Activated CD8-positive, alpha-beta T cell treated with anti-CD3 and anti-CD28 coated beads for 36 hours (primary cell): ENCODE measurements at places on chromosomes 5 and 9. TPM values are rescaled to one million over a fixed set of nuclear protein-coding genes. Genes with fewer than 3 reads are reported as not detected.
A peak's percentile ranks its signal among the peaks of the same experiment; 100 is the strongest.

The C6 gene
- not detected for total RNA-seq

DNA sequence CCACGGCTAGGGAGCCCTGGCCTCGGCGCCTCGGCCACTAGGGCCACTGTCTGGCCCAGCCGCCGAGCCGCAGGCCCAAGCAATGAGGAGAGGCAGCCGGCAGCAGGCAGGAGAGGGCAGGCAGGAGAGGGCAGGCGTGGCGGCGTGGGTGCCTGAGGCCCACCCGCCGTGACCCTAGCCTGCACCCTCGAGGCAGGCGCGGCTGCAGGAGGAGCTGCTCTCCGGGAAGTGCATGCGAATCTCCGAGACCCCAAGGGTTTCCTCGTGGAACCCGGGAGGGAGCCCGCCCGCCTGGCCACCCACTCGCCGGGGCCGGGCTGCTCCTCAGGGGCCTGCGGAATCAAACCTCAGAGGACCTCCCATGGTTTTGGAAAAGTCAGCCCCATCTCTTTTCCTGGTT is 9.3 kb downstream of the GRIN1 start:
- no peak overlapping the region for H3K27ac ChIP-seq
- H3K4me1 ChIP-seq = peaks cover 6% of the 10 kb centered on the region
- H3K27me3 ChIP-seq = peaks cover 9% of the 10 kb centered on the region
- H3K36me3 ChIP-seq = no peaks in the 10 kb centered on the region
- no peak overlapping the region for H3K4me3 ChIP-seq

The CCNJL gene
- not detected for total RNA-seq

DNA sequence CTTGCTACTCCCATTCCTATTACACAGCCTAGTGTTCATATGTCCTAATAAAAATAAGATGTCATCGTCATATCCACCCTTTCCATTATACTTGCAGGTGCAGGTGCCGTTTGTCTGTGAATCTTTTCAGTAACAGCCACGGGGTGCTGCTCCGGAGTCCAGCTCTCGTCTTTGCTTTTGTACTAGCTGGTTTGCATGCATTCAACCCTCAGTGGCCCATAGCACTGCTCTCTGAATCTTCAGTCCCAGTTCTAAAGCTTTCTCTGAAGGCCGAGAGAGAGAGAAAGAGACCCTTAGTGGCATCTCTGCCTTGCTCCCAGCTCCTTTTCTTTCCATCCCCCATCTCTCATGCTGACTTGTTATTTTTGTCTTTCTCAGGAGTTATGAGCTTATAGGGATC is 468.5 kb downstream of the TMEM232 start:
- no peak for DNase-seq
- H3K4me1 ChIP-seq = no peaks in the 10 kb centered on the region
- H3K4me3 ChIP-seq = no peak overlapping the region
- no peaks in the 10 kb centered on the region for H3K36me3 ChIP-seq
- no peak overlapping the region for H3K27ac ChIP-seq

- no peaks in the 10 kb centered on the region for H3K36me3 ChIP-seq
- H3K27ac ChIP-seq = no peak overlapping the region
These were observed 1.0 kb downstream of the TRPC7 start for GRCh38 chr5:136364307-136364706.

- H3K4me3 ChIP-seq = no peak overlapping the region
- H3K4me1 ChIP-seq = no peaks in the 10 kb centered on the region
- DNase-seq = no peak
- no peaks in the 10 kb centered on the region for H3K36me3 ChIP-seq
These were observed 18.5 kb downstream of the TNPO1 start for GRCh38 chr5:72834924-72835323.

GRCh38 chr9:15355669-15356068 is 48.7 kb upstream of the TTC39B start:
- DNase-seq = no peak
- no peak overlapping the region for H3K4me3 ChIP-seq
- H3K27ac ChIP-seq = no peak overlapping the region
- H3K4me1 ChIP-seq = peaks cover 14% of the 10 kb centered on the region

The PSMD5 gene
- 52.3 TPM for total RNA-seq

DNA sequence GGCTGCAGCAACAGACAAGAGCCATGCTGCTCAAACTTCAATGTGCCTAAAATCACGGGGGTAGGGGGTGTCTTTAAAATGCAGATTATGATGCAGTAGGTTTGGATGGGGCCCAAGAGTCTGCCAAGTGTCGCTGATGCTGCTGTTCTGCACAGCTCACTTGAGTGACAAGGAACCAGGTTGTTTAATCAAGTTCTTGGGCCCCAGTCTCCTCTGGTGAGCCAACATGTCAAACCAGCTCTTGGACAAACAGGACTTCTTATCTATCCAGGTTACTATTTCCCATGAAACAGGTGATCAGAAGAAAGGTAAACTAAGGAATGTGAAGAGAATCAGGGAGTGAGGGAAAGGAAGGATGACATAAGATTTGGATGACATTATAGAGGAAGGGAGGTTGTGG is 78.0 kb downstream of the APBA1 start:
- no peak for DNase-seq
- no peak overlapping the region for H3K27ac ChIP-seq
- H3K4me3 ChIP-seq = no peak overlapping the region
- H3K27me3 ChIP-seq = peaks cover 2% of the 10 kb centered on the region

The ITGA1 gene
- total RNA-seq = 6.0 TPM

The PKD2L2 gene
- total RNA-seq = not detected

The ZFP2 gene
- 0.69 TPM for total RNA-seq

- peaks cover 5% of the 10 kb centered on the region for H3K4me1 ChIP-seq
- peaks cover 2% of the 10 kb centered on the region for H3K27me3 ChIP-seq
- no peak overlapping the region for H3K27ac ChIP-seq
- no peaks in the 10 kb centered on the region for H3K36me3 ChIP-seq
- no peak for DNase-seq
These were observed 5.9 kb upstream of the GADD45G start for GRCh38 chr9:89598926-89599325.

DNA sequence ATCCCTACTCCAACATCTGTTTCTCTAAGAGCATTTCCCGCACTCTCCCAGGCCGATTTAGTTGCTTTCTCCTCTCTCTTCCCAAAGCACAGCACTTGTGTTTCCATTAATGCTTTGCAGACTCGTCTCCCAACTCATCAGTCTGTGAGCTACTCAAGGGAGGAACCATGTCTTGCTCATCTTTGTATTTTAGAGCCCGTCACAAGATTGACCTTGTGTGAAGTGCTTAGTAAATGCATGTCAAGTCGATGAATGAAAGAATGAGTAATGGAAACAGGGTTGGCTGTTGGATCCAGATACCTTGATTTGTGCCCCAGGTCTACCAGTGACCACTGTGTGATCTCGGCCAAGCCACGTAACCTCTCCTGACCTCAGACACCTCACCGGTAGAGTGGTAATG is 99.3 kb downstream of the KLF4 start:
- H3K36me3 ChIP-seq = no peaks in the 10 kb centered on the region
- no peak overlapping the region for H3K27ac ChIP-seq
- no peaks in the 10 kb centered on the region for H3K4me1 ChIP-seq
- no peak overlapping the region for H3K4me3 ChIP-seq
- peaks cover 6% of the 10 kb centered on the region for H3K27me3 ChIP-seq

GRCh38 chr5:36985387-36985786 is 108.8 kb downstream of the NIPBL start:
- no peak overlapping the region for H3K27ac ChIP-seq
- peaks cover 20% of the 10 kb centered on the region for H3K36me3 ChIP-seq
- no peak for DNase-seq
- H3K4me1 ChIP-seq = peaks cover 42% of the 10 kb centered on the region
- H3K4me3 ChIP-seq = no peak overlapping the region

DNA sequence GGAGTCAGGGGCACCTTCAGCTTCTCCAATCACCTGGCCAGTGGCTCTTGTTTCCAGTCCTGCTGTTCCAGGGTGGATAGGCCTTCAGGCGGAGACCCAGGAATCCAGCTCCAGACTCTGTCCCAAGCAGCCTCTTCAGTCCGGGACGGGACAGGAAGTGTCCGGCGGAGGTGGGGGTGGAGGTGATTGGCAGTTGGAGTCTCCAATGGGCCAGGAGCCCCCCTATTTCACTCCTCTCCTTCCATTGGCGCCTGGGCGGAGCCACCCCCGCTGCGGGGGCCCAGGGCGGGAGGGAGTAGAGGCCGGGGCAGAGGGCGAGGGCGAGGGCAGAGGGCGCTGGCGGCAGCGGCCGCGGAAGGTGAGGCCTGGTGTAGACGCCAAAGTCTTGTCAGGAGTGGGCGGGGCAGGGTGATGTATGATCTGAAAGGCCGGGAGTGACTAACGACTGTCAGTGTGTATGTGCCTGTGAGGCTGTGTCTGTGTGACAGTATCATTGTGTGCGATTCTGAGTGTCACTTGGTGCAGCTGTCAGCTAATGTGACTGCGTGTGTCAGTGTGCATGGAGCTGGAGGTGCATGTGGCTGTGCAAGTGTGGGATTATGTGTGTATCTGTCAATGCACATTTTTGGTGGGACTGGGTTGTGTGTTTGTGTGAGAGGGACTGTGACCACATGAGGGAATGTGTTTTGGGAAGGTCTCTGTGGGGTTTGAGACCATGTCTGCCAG is at the start of gene IL11RA:
IL11RA (plus strand) TSS at position 310 of the 726 bp plus-strand sequence. CDS start 3,033 bp downstream, outside the sequence.
- DNase-seq = peak; percentile 79
- H3K27ac ChIP-seq = peak within 1 kb of the TSS; percentile 70
- H3K4me1 ChIP-seq = peaks cover 28% of the 10 kb centered on the region
- no peaks in the 10 kb centered on the region for H3K27me3 ChIP-seq
- no peak within 1 kb of the TSS for H3K4me3 ChIP-seq
- peaks cover 28% of the 10 kb centered on the region for H3K36me3 ChIP-seq

The JAK2 gene
- 28.4 TPM for total RNA-seq

- H3K4me3 ChIP-seq = no peak overlapping the region
- no peaks in the 10 kb centered on the region for H3K4me1 ChIP-seq
- H3K27me3 ChIP-seq = no peaks in the 10 kb centered on the region
- no peaks in the 10 kb centered on the region for H3K36me3 ChIP-seq
- no peak overlapping the region for H3K27ac ChIP-seq
- DNase-seq = no peak
These were observed 204.1 kb downstream of the CDH12 start for GRCh38 chr5:22649074-22649473.

GRCh38 chr5:154110716-154111115 is 71.9 kb downstream of the MFAP3 start:
- H3K27ac ChIP-seq = no peak overlapping the region
- peaks cover 6% of the 10 kb centered on the region for H3K27me3 ChIP-seq
- H3K4me3 ChIP-seq = no peak overlapping the region
- H3K4me1 ChIP-seq = peaks cover 5% of the 10 kb centered on the region

DNA sequence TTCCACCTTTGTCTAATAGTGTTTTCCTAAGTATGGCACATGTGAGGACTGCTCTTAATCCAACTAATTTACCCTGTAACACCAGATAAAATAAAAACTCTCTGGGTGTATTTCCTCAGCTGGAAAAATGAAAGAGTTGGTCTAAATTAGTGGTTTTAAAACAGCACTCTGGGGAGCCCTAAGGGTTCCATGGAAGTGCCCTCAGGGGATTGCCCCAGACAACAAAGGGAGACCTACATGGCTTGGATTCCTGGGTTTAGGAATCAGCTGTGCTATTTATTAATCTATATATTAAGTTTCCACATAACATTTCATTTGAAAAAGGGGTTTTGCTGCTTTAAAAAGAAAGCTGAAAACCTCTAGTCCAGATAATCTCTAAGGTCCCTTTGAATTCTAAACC is 20.2 kb downstream of the ADAMTS6 start:
- H3K4me3 ChIP-seq = no peak overlapping the region
- no peaks in the 10 kb centered on the region for H3K4me1 ChIP-seq
- no peak for DNase-seq
- H3K36me3 ChIP-seq = no peaks in the 10 kb centered on the region
- H3K27me3 ChIP-seq = no peaks in the 10 kb centered on the region

DNA sequence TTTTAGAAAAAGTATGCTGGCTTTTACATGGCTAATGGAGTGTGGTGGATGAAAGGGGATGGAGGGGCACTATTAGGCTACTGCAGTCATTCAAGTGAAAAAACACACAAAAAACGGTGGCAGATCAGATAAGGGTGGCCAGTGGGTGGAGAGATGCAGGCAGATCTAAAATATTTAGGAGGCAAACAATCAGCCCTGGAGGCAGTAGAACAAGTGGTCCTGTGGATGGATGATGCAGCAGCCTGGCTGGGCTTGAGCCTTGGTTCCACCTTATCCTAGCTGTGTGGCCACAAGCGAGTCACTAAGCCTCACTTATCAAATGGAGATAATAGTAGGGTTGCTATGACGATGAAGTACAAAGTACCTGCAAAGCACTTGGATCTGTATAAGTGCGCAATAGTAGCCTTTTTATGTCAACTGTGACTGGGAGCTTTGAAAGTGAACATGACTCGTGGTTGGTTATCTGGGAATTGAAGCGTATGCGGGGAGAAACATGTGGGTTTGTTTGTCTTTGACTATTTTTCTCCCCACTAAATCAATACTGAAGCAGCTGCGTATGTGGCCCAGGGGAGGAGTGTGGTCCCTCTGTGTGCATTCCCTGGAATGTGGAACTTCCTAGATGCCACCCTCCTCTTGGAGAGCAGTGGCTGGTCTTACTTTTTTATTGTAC is 20.2 kb downstream of the NSG2 start:
- peaks cover 27% of the 10 kb centered on the region for H3K27me3 ChIP-seq
- no peak for DNase-seq
- no peaks in the 10 kb centered on the region for H3K36me3 ChIP-seq
- H3K4me1 ChIP-seq = no peaks in the 10 kb centered on the region
- H3K27ac ChIP-seq = no peak overlapping the region

The C5orf52 gene
- not detected for total RNA-seq

DNA sequence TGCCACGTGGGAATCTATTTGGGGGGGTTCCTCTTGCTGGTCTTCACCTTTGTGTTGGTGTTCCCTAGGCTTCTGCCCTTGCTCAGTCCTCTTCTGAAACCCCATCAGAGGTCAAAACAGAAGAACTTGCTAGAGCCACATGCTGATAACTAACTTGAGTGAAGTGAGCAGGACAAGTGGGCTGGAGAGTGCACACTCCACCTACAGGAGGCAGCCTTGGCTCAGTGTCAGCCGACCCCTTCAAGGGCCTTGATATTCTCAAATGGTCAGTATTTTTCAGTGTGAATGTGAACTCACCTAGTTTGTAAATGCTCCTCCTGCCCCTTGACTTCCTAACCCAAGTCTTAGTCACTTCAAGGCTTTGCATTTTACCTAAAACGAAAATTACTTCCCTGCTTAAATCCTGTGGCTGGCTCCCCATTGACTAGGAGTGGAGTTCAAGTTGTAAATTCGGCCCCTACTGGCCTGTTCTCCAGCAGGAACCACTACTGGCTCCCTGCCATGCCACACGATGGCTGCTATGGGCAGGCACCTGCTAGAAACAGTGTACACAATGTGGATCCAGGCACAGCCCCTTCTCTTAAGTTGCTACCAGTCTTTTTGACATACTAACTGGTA is 3.6 kb upstream of the SLC1A3 start:
- no peak overlapping the region for H3K27ac ChIP-seq
- H3K4me1 ChIP-seq = peaks cover 18% of the 10 kb centered on the region
- no peaks in the 10 kb centered on the region for H3K36me3 ChIP-seq
- no peak for DNase-seq
- no peak overlapping the region for H3K4me3 ChIP-seq
